Stimulated activated naive CD8-positive, alpha-beta T cell treated with anti-CD3 and anti-CD28 coated beads, Interleukin-15, amount 100 ng/mL, for 72 hours (primary cell): ENCODE measurements at places on chromosomes 4 and X.

DNA sequence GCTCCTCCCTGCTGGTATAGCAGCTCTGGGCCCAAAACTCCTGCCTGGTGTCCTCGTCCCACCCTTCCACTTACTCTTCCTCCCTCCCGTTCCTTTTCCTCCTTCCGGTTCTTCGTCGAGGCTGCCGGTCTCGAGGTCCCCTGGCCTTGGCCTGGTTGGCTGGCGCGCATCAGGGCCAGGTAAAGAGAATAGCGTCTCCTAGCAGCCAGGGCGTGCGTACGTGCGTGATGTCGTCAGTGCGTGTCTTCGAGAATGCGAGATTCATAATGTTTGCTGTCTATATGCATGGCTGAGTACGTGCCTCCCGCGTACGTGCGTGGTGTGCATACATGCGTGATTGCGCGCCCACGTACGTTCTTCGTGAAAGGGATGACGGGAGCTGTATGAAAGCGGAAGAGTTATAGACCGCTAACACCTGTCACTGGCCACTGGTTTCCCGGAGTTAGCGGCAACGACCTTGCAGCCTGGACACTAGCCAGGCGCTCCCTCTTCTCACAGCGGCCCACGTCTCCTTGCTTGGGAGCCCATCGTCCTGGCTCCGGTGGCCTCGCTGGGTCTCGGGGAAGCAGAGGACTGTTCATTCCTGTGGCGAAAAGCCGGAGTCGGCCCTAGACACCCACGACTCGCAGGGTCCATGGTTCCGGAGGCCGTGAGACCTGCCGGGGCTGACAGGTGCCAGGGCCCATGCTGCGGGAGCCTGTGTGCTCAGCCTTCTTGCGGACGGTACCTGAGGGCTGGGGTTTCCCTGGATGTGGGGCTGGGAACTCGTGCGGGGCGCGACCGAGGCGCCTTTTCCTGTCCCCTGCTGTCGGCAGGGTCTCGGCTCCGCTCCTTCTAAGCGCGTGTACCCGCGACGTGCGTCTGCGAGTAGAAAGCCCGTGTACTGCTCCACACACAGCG is at the start of gene EOLA1:
Gene EOLA1, plus strand, starts transcription at position 392 of the 900 bp plus-strand sequence. CDS start 4,619 bp downstream, outside the sequence.
- peak; percentile 92 for DNase-seq

GRCh38 chr4:92368653-92369052 is 64.9 kb downstream of the GRID2 start:
- DNase-seq: no peak

- DNase-seq: no peak
Observed at GRCh38 chr4:79862821-79863220, 210.2 kb downstream of the ANTXR2 start.

- DNase-seq: no peak
Observed at GRCh38 chrX:39904816-39905537, 192.8 kb downstream of the BCOR start.

DNA sequence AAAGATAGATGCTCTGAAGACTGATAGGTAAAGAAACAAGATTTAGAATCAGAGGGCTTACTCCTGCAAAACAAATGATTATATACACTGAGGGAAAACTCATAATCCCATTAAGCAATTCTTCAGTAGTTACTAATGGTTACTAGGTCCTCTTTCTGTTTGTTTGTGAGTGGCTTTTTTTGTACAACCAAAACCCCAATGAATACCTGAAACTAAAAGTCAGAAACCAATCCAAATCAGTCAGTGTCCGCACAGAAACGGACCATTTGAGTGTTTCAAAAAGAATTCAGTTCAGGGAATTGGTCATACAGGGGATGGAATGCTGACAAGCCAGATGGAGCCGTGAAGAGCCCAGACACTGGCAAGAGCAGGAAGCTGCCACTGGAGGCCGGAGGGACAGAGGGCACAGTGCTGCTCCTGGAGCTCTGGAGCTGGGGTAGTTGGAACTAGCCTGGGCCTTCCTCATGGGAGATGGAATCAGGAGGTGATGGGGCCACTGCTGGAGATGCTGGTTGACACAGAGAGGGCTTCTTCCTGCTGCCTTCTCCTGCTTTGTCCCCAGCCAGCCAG is 31.9 kb downstream of the SETD7 start:
- DNase-seq: no peak

GRCh38 chr4:54227256-54228055 is 1.6 kb upstream of the PDGFRA start:
- DNase-seq: peak; percentile 12

GRCh38 chrX:63889001-63889400 is 104.0 kb upstream of the ARHGEF9 start:
- no peak for DNase-seq

GRCh38 chr4:7799736-7800135 is 139.9 kb downstream of the AFAP1 start:
- no peak for DNase-seq

DNA sequence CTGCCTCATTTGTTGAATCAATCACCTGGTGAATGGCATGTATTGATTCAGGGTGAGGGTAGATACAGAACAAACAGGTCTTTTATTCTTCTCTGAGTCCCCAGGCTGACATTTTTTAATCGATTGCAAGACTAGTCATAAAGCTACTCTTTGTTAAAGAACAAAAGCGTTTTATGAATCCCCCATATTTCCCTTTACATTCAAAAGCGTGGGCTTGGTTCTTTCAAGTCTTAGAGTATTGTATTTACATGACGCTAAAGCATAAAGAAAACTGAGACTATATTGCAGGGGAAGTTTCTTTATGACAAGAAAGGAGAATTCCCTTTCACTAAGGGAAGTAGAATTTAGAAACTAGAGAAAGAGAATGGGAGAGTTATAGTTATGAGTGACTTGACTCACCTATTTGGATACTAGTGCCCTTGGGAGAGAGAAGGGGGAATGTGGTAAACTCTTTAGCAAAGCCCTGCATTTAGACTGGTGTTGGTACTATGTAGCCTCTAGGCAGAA is 69.3 kb upstream of the PDE5A start:
- DNase-seq: no peak

DNA sequence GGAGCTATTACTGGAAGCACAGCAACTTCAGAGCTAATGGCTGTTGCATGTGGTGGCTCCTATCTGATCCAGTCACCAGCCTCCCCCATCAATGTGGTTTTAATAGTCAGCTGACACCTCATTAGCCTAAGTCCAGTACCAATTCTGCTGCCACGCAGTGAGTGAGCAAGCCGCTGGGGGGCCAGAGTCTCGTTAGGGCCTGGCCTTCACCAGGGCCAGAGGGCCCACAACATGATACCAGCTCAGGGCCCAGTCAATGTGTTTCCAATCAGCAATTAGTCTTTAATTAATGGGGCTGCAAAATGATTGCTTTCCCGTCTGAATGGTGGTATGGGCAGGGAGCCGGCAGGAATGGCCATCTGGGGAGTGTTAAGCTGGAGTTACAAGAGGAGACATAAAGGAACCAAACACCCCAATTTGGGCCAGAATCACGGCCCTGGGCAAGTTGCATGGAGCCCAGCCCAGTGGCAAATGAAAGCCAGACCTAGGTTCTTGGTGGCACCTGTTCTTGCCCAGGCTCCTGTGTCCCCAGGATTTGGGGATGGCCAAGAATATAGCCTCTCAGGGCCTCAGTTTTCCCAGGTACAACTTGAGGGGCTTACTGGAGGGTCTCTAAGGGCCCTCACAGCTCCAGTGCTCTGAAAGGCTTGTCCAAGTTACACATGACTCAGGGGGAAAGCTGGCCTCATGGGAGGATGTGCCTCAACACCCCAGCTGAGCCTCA is 119.2 kb downstream of the EFNB1 start:
- DNase-seq: no peak

DNA sequence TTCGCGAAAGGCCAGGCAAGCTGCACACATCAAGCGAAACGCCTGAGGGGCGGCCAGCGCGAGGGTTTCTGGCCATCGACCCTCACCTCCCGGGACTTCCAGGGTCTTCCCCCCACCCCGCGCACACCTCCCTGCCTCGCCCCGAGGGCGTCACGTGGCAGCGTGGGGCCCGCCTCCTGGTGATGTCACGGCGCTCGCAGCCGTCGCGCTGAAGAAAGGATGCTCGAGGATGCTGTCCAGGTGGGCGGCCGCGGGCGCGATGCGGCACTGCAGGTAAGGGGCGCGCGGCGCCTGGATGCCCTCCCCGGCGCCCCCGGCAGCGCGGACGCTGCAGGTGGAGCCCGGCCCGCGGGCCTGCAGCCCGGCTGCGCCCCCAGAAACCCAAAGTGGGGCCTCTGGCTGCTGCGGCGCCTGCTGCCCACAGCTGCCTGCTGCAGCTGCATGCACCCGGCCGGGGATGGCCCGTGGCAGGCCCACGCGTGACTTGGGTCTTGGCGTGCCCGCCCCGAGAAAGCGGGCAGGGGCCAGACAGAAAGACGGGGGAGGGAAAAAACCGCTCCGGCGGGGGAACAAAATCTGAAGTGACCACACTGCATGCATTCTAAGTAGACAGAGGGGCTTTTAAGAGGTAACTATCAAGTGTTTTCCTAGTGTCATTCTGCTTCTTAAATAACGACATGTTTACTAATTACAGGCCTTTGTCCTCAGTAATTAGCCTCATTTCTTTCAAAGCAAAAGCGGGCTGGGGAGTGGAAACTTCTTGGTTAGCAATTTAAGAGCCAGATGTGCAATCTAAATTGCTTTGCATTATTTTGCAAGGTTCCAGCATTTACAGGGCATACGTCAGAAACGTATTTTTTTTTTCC is 1.7 kb downstream of the CLCN4 start:
- DNase-seq: no peak

DNA sequence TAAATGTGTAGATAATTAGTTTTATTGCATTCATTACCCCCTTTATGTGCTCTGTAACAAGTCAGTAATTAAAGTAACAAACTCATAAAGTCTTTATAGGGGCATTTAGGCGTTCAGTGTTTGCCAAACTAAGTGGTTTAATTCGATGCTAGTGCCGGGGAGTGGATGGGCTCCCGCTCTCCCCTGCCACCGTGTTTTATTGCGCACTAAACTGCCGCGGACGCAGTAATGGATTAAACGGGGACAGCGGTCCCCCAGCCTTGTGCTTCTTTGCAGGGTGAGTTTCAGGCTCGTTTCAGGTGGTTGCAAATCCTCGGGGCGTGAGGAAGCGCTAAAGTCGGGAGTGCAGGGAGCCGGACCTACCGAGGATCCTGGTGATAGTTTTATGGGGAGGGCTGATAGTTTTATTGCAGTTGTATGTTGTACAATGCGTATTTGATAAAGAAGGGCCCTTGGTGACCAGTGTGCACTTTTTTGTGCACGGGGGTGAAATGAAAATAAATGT is 1.6 kb upstream of the PHOX2B start:
- DNase-seq: no peak

- no peak for DNase-seq
Observed at GRCh38 chr4:156949373-156949814, 22.2 kb downstream of the PDGFC start.

GRCh38 chr4:86961605-86962295 is 26.9 kb downstream of the AFF1 start:
- DNase-seq: no peak

GRCh38 chr4:144342949-144343760 is 202.6 kb upstream of the GYPA start:
- DNase-seq: no peak

GRCh38 chr4:148182230-148182911 is 259.8 kb downstream of the NR3C2 start:
- no peak for DNase-seq

DNA sequence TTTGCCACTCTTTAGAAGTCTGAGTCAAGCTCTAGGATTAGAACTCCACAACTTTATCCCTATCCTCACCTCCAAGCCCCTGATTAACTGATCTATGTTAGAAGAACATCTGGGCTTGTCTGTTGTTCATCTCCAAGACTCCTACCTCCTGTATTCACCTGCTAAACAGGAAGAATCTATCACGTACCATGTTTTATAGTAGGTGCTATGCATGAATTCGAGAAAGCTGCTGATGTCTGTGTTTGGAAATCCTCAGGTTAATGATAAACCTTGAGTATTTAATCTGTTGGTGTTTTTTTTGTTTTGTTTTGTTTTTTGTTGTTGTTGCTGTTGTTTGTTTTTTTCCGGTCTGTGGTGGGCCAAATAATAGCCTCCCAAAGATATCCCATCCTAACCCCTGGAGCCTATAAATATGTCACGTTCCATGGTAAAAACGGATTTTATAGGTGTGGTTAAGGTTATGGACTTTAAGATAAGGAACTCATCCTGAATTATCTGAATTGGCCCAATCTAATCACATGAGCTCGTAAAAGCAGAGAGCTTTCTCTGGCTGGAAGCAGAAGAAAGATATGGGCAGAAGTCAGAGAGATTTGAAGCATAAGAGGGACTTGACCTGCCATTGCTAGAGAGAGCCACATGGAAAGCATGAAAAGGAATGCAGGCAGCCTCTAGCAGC is 101.2 kb upstream of the DUSP21 start:
- DNase-seq: no peak

DNA sequence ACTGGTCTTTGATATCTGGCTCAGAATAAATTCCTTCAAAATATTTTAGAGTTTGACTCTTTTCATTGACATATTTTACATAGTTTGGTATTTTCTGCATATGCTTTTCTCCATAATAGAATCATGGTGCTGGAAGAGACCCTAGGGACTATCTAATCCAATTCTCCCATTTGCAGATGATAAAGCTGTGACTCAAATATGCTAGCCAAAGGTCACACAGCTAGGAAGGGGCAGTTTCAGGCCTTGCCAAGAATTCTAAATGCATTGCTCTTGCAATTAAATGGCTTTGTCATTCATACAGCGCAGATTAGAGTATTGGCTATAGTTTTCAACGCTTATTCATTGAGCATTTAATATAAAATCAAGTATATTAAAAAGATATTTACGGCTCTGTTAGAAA is 374.1 kb upstream of the RASGEF1B start:
- no peak for DNase-seq

DNA sequence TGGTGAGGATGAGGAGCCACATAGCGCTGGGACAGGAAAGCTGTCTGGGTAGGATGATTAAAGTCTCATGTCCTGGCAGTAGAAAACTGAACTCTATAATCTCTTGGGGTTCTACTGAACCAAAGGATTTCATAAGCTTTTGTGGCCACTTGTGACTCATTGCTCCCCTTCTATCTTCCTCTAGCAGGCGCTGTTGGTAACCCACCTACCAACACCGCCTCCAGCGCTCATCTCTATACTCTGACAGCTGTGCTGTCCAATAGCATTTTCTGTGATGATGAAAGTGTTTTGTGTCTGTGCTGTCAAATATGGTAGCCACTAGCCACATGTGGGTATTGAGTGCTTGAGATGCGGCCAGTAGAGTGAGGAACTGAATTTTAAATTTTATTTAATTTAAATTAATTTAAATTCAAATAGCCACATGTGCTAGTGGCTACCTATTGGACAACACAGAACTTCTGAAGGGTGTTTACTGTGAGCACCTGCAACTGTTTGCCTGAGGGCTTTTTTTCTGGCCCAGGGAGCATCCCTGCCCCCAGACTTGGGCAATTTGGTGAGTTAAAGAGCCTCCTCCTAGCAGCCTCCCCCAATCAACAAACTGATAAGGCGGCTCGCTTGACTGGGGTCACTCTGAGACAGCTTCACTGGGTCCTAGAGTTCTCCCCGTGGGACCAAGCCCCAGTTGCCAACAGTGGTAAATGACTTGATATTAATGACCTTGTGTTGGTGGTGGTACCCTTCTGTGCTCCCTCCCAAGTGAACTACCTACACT is 169.2 kb upstream of the ATP6AP2 start:
- DNase-seq: no peak

GRCh38 chrX:38249965-38250364 is 29.3 kb upstream of the SRPX start:
- DNase-seq: no peak
